ENCODE measurements at places on chromosomes 6 and 20.

DNA sequence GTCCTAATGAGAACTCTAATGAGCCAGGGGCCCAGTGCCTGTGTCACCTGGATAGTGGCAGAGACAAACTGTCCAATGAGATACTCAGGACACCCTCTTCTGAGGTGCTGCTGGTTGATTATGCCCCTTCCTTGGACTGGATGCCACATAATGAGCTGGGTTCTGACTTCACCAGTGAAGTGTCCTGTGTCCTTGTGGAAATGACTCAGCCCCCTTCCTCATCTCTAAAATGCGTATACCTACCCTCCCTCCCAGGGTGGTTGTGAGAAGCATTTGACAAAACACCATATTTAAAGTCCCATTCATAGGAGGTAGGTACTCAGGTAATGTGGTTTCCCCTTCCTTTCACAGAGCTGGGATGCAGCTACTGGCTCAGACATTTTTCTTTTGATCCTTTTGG is 28.4 kb upstream of the RNF24 start:
- DNase-seq, result no peak

DNA sequence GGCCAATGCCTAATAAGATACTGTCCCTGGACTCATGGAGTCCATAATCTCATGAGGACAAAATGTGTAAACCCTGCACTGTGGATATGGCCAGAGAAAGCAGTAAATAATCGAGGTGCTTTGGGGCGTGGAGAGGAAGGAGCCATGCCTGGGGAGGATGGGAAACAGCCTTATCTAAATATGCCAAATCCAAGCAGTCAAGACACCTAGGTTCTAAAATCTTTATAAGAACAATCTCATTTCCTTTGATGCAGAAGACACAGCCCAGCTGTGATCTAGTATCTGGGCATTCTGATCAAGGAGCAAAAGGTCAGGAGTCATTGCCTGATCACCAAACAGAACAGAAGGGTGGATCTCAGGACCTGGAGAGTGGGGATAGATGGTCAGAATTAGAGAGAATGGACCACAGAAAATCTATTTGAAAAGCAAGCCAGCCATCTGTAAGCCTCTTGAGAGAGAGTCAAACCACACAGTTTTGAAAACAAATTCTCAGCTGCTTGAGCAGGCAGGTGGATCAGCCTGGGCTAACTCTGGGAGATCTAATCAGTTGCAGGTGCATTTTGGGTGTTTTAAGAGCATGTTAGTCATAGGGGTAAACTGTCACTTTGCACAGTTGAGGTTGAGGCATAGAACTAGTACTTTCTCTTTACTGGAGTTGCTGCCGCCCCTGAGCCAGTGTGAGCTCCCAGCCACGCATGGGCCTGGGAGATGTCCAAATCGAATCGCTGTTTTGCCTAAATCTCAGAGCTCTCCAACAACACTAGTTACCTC is 130.8 kb upstream of the TNFAIP3 start:
- no peak for DNase-seq

DNA sequence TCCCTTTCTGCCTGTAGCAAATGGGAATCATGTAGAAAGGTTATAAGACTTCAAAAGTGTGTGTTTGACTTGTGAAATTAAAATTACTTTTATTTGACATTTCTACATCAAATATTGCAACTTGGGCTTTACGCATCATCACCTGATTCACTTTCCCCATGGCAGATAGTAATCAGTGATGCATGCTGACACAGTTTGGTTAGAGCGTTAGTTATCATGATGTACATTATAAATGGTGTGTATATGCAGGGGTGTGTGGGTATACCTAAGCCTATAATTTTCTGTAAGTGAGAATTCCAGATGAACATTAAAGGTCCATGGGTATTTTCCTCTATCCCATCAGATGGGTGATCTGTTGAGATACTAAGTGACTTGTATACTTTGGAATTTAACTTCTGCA is 141.5 kb downstream of the KLHL32 start:
- DNase-seq, result no peak

- DNase-seq, result no peak
Measured at GRCh38 chr6:118086159-118086558, 179.1 kb downstream of the SLC35F1 start.

- DNase-seq, result no peak
Measured at GRCh38 chr6:159826968-159827647, 27.0 kb downstream of the PNLDC1 start.

DNA sequence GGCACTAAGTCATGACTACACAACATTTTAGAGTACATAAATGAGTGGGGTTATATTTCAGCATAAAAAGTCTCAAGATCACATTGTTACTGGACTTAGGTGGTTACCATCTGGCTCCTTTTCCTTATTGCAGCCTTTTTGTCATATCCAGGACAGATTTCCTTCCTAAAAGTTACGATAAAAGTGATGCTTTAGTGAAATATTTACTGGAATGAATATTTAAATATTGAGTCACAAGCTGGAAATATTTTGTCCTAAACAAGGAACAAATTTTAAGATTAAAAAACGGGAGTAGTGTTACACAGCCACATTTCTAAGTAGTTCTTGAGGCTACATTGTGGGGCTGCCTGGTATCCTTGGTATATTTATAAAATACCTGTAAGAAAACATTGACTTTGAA is 52.2 kb downstream of the CDC40 start:
- DNase-seq, result no peak

- DNase-seq, result no peak
Measured at GRCh38 chr6:30570740-30571074, 535 bp upstream of the ABCF1 start.

DNA sequence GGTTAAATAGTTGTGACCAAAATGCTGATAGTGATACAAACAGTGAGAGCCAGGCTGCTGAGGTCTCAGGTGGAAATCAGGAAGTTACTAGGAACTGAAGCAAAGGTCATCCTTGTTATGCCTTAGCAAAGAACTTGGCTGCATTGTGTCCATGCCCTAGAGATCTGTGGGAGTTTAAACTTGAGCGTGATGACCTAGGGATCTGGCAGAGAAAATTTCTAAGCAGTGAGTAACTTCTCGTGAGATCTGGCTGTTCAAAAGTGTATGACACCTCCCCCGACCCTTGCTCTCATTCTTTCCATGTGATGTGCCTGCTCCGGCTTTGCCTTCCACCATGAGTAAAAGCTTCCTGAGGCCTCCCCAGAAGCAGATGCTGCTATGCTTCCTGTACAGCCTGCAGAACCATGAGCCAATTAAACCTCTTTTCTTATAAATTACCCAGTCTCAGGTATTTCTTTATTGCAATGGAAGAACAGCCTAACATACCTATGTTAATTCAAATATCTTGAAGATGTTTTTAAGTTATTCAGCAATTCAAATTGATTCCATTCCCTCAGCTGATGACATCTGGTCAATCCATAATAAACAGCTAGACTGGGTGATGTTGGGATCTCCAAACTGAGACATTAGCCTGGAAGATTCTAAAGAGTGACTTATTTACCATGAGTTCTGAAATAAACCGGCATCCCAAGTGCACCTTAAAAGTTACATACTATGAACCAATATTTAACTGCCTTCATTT is 33.8 kb downstream of the KIF16B start:
- DNase-seq, result peak; percentile 11

GRCh38 chr6:106339334-106340029 is 13.9 kb upstream of the ATG5 start:
- peak; percentile 88 for DNase-seq

Measured in HT-29 (cell line).